ENCODE measurements at places on chromosomes 5 and 9.
A peak's percentile ranks its signal among the peaks of the same experiment; 100 is the strongest.

DNA sequence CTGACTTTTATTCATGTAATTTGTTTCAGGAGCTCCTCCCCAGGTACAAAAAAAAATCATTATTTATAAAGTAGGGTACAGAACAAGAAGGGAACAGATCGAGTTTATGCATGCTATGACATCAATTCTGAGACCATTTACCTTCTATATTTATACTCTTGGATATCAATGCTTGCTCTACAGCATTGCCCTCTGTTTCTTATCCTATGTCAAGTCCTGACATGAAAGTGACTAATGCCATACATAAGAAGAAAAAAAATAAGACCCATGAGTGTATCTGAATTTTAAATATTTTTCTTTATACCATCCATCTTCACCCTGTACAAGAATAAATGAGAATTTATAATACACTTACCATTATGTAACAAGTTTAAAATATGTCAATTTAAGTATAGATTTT, 2016.3 kb upstream of the CDH9 start:
- DNase-seq: no peak

DNA sequence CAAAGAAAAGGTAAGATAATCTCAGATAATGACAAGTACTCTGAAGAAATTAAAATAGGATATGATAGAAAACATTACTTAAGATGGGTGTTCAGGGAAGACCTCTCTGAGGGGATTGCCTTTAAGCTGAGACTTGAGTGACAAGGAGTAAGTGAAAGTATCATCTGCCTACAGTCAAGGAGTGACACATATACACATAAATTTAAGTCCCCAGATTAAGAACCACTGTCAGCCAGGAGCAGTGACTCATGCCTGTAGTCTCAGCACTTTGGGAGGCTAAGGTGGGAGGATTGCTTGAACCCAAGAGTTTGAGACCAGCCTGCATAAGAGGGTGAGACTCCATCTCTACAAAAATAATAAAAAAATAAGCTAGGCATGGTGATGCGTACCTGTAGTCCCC, 19.7 kb upstream of the ANKHD1 start:
- no peak for DNase-seq

DNA sequence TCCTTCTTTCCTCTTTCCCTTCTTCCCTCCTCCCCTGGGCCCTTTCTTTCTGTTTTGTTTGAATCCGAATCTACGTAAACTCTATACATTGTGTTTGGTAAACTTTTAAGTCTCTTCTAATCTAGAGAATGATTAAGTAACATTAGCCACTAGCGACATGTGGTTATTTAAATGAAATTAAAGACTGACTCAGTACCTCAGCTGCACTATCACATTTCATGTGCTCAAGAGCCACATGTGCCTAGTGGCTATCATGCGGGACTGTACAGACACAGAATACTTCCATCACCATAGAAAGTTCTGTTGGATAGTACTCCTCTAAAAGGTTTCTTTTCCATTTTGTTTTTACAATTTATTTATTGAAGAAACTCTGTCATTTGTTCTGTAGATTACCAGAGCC, 29.0 kb downstream of the DCTN4 start:
- DNase-seq: no peak

DNA sequence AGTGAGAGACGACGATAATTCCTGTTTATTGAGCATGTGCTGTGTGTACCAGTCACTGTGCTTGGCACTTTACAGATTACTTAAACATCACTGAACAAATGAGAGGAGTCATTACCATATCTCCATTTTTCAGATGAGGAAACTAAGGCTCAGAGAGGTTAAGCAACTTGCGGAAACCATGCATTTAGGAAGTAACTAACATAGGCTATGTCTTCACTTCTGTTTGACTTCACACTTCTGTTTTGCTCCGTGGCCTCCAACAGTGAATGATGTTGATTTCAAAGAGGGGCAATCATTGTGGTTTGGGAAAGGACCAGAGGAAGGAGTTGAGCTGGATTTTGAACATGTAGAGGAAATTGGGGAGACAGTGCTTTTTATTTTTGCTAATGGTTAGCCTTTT, 16.7 kb downstream of the GCNT1 start:
- DNase-seq: no peak

DNA sequence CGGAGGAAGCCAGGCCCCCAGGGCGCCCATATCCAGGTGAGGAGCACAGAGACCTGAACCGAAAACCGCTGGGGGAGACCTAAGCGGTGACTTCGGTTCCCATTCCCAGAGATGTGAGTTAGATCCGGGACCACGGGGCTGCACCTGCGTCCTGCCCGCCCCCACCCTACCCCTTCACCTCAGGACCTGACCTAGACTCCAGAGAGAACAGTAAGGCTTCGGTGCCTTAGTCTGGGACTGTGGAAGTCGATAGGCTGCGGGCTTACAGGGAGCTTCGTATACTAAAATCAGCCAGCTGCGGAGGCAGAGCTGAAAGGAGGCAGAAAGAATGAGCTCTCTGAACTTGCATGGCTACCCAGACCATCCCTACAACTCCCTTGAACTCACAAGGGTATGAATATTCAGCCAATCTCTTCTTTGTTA, 518 bp upstream of the FAM13B start:
- DNase-seq: peak; percentile 50

DNA sequence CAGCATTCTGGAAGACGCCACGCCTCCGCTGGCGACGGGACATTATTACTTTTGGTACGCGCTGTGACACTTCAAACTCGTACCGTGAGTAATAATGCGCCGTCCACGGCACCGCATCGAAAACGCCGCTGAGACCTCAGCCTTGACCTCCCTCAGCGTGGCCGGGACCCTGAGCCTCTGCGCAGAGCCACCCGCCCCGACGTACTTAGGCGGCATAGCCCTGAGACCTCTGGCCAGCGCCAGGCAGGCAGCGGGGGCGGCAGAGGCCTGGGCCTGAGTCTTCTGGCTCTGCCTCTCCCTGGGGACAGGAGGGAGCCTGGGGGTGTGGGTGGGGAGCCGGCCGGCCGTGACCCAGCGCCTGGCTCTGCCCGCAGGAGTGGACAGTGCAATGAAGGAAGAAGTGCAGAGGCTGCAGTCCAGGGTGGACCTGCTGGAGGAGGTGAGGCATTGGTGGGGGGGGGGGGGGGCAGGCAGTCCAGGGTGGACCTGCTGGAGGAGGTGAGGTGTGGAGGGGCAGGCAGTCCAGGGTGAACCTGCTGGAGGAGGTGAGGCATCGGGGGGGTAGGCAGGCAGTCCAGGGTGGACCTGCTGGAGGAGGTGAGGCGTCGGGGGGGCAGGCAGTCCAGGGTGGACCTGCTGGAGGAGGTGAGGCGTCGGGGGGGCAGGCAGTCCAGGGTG, 8.0 kb downstream of the EGFL7 start:
- no peak for DNase-seq

GRCh38 chr5:10635867-10636350, 72.0 kb downstream of the ANKRD33B start:
- DNase-seq: no peak
